NCI-H526 (cell line): ENCODE measurements at places on chromosomes 11 and 22.

DNA sequence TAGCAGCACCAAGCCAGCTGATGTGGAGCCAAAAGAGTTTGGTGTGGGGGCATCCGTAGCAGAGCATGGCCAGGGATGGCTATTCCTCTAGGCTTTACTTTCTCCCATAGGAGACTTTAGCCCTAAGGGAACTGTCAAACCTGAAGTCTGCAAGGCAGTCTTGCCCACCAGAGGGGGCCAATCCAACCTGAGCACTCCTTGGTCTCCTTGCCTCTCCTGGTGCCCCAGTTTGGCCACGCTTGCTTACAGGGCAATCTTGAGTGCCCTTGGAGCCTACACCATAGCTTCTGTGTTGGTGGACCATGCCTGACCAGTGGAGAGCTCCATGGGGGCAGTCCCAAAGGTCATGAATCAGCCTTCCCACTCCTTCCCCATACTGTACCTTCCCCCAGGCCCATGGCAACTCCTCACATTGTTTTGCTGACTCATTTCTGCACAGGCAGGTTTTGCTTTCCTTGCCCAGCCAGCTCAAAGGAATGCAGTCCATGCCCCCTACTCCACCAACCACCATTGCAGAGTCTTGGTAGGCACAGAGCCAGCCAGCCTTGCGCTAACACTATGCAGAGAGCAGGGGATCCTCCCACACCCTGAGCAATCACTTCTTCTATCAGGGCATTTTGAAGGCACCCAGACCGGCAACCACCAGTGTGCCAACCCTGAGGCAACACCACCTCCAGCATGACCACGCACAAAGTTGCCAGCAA, 1421.2 kb upstream of the RAG2 start:
- no peak for DNase-seq

GRCh38 chr11:123391646-123392348, 38.3 kb upstream of the GRAMD1B start:
- no peak for DNase-seq

DNA sequence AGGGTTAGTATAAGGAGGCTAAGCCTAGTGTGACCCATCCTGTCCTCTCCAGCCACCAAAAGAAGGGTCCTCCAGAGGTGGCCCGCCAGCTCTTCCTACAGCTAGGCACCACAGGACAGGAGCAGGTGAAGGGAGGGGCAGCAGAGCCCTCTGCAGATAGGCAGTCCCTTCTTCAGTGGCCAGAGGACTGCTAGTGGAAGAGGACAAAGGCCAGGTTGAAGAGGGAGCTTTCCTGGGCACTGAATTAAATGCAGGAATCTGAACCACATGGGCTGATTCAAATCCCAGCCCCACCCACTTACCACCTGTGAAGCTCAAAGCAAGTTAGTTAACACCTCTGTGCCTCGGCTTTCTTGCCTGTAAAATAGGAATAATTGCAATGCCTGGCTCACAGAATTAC, 409.5 kb downstream of the NXPE2 start:
- DNase-seq, result no peak

DNA sequence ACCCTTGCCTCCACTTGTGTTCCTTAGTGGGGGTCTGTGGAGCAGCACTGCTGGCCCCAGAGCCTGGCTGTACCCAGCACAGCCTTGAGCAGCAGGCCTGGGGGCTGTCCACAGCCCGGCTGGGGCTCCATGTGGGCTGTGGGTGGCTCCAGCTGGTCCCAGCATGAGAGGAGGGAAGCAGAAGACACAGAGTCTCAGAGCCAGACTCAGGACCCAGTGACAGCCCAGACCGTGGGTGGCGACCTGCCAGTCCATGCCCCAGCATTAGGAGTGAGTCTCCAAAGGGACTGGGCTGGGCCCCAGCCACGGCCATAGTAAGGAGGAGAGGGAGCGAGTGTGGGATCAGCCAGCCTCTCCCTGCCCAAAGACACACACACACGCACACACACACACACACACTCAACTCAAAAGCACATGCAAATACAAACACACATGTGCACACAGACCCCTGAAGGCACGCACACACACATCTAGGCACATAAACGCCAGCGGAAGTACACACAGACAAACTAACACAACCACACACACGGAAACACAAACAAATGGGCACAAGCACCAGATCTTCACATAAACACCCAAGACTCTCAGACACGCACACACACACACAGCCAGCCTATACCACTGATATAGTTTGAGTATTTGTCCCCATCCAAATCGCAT, 16.7 kb upstream of the LRRC10B start:
- DNase-seq, result no peak

- DNase-seq, result no peak
Measured at GRCh38 chr11:12200279-12200990, 90.0 kb downstream of the MICAL2 start.
